ENCODE measurements at places on chromosomes 6 and 20. TPM values are rescaled to one million over a fixed set of nuclear protein-coding genes. Genes with fewer than 3 reads are reported as not detected.
A peak's percentile ranks its signal among the peaks of the same experiment; 100 is the strongest.

GRCh38 chr20:25399037-25399430, 8.4 kb upstream of the ABHD12 start:
- no peak for DNase-seq

GRCh38 chr6:53347250-53347920, 1.4 kb downstream of the ELOVL5 start:
- peak; percentile 46 for DNase-seq

Gene TRIM40
- total RNA-seq = not detected

DNA sequence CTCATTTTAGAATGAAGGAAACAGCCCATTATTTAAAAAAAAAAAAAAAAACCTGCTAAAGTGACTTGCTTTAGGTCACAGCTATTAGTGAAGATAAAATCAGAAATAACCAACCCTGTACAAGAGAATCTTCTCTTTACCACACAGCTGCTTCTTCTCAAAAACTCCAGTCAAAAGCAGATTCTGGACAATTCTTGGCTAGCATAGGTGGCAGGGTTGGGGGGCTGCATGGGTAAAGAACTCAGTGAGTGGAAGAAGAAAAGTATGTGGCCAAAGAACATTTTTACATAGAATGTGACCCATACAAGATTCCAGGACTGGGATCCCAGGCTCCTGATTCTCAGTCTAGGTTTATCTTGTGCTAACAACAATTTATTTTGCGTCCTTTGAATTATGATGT, 9.4 kb upstream of the FRK start:
- no peak for DNase-seq
